ENCODE measurements at places on chromosomes 4 and X.

GRCh38 chr4:112060212-112060611 is 85.0 kb upstream of the FAM241A start:
- DNase-seq = no peak

- DNase-seq = no peak
Measured at GRCh38 chrX:41257801-41258200, 76.2 kb upstream of the DDX3X start.

DNA sequence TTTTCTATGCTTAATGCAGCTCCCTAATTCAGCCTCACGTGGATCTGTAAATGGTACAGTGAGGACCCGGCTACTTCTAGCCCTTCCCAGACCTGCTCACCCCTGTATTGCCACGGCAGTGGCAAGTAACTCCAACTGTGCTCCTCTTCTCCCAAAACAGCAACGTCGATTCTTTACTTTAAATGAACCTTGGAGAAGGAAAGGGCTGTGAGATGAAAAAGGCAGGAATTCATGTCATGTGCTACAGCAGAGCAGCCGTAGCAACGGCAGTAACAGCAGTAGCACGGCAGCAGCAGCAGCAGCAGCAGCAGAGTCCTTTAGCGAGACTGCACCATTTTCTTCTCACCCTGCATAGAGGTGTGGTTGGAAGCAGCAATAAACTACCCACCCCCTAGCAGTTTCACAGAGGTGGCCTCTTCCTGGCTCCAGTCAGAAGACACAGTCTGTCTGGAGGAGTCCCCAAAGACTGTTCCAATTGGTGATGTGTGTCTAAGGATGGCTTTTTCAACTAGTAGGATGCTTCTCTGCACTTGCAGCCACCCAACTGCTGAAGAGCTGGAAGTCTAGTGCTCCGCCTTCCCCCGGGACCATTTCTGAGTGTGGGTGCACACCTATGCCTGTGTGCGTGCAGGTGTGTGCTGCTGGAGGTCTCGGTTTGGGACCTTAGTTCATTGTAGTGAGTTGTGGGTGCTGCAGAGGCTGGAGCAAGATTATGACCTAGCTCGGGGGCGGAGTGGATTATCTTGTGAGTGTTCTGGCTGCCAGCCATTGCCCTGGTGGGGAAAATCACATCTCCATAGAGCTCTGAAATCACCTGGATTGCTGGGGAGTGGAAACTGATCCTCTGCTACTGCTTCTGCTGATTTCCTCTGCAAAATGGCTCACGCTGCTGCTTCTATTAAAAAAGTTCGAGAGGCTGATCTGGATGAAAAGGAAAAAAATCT is 67.2 kb downstream of the ANK2 start:
- no peak for DNase-seq

DNA sequence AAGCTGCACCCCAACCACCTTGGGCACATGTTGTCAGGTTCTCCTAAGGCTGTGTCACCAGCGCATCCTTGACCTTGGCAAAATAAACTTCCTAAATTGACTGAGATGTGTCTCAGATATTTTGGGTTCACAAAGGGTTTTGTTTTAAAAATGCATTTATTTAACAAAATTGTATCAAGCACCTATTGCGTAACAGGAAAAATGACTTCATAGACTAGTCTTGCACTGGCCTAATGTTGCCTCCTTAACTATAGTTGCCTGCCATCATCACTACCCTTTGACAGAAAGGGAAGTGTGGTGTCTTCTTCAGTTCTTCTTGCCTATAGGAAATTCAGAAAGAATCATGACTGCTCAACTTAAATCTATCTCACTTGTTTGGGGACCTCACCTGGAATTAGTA is 374.2 kb downstream of the SH2D1A start:
- no peak for DNase-seq

GRCh38 chrX:57929373-57929772 is 19.1 kb upstream of the ZXDA start:
- DNase-seq = no peak

GRCh38 chr4:25914670-25915352 is 791 bp downstream of the SMIM20 start:
- no peak for DNase-seq

DNA sequence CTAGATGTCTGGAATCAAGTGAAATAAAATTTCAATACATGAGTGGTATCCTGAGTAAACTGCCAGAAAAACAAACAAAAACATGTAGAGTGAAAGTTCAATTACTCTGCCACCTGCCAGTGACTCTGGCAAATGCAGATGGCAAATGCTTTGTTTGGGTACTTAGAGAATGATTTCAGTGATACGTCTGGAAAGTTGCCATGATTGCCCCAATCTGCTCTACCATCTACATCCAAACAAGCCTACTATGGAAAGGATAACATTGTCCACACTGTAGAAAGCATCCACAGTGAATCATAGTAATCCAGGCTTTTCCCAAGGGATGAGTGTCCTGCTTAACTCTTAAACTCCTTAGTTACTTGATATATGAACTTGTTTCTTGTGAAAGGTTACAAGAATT is 3.4 kb downstream of the SPATA4 start:
- DNase-seq = no peak

GRCh38 chrX:153820601-153821000 is 9.7 kb downstream of the PDZD4 start:
- no peak for DNase-seq

GRCh38 chr4:61786211-61786610 is 586.1 kb downstream of the ADGRL3 start:
- no peak for DNase-seq

DNA sequence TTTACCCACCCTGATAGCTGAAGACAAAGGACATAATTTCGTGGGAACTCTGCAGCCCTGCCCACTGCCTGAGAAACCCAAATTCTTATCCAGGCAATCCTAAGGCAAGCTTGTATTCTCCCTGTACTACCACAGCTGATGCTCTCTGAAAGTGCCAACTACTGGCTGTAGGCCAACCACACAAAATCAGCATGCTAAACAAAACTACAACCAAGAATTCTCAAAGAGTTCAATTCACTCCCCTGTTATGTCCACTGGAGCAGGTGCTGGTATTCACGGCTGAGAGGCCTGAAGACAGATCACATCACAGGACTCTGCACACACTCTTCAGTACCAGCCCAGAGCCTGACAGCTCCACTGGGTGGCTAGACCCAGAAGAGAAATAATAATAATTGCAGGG is 375.9 kb upstream of the NDST4 start:
- no peak for DNase-seq

- DNase-seq = no peak
Measured at GRCh38 chr4:172163215-172163614, 350.0 kb downstream of the GALNTL6 start.

DNA sequence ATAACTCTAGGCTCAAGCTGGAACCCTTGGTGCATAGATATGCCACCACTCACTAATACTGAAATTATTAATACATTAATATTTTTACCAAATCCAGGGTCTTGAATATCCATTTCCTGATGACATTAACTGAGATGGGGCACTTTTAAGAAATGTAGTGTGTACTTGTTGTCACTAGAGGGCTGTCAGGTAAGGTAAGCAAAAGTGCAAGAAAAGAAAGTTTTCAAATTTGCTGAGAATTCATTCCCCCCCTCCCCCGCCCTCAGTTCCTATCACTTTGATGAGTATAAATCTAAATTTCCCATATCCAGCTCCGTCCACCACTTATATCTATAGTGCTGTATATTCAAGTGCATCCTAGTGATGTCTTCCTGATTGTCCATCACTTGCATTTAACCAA is 20.5 kb upstream of the WDR44 start:
- no peak for DNase-seq

DNA sequence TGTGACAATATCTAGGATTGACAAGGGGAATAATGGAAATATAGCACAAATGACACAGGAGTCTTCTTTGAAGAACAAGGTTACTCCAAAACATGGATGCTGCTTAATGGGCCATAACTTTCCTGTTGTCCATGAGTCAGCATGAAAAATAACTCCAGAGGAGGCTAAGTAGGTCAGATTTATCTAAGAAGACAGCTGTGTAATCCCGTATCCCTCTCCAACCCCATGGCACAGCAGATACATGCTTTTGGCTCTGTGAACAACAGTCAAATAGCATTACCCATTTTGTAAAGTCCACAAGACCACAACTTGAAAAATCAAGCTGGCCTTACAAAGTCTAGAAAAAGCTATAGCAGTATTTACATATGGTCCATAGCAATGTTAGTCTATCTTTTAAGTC is 2.1 kb upstream of the TMEM131L start:
- no peak for DNase-seq

DNA sequence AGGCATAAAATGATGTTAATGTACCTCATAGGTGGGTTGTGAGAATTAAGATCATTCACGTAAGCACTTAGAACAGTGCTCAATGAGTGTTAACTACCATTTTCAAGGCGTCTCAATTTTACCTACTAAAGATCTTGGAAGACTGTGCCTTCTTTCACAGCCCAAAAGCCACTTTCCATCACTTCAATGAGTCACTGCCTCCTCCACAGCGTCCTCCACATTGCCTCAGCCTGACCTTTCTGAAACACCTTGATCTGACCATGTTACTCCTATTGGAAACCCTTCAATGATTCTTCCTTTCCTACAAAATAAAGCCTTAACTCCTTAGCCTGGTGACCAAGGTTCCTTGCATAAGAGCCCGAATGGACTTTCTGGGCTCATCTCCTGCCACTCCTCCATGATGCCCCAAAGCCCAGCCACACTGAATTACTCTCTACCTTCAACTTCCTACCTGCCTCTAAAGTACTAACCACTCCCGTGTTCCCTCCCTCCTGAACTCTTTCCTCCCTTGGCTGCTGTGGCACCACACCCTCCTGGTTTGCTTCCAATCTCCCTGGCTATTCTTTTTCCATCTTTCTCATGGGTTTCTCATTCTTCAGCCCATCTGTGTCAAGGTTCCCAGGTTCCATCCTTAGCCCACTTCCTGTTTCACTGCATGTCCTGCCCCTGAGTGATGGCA is 22.1 kb downstream of the SLC25A53 start:
- DNase-seq = no peak

GRCh38 chr4:153520801-153521329 is 54.7 kb downstream of the TMEM131L start:
- no peak for DNase-seq

DNA sequence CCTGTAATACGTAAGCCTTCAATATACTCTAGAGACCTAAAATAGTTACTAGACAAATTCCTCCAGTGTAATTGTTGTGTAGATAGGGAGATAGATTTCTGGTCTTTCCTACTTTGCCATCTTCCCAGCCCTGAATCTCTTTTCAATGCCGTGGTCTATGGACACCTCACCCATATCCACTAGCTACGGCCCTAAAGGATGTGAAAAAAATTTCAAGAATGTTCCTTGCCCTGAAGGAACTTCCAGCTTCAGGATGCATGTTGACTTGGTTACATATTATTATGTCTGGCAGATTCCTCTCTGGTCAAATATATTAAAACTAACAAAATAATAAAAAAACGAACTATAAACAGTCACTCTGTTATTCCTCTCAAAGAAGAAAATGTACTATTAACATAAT is 52.4 kb upstream of the TSPAN5 start:
- no peak for DNase-seq

DNA sequence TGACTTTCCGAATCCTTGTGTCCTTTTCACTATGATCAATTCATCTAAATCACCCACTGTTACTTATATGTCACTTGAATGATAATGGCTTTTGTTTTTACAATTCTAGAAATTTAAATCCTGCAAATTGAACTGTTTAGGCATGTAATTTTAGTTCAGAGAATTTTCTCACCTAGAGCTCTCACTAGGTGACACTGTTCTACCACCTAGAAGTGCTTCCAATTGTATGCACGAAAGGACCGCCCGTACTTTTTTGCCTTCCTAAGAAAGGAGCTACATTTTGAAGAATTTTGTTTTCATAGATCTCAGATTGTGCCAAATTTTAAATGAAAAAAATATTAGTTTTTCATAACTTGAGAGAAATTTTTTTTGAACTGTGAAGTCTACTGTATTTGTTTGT is 481.6 kb upstream of the FSTL5 start:
- DNase-seq = no peak

DNA sequence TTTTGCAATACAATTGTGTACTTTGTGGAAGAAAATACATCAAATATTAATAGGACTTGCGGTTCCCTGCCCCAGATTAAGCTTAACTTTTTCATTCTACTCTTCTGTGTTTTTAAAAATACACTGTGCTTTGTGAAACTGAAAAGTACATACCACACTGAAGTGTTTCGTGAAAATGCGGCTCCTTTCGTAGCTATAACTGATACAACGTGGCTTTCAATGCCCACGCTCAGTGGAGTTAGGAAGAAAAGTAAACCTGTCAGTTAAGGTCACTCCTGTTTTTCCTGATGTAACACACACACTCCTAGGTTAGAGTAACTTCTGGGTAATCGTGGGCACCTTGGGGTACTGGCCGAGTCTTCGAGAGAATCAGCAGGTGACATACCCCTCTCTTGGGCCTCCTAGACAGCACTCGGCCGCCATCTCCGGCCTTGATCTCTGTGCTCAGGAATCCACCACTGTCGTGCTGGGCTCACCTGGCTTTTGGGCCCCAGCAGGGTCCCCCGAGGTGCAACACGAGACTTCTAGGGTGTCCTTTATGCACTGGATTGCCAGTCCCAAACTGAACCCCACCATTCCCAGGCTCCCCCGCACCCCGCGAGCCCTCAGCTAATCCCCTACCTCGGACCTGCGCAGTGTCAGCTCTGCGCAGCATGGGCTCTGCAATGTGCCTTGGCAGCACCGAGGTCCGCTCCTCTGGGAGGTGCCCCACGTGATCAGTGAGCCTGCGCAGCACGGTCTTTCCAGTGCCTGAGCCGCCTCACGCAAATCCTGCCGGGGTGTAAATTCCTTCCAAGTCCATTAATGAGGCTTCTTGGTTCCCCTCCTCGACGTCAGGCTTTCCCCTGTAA is 162.6 kb upstream of the INTU start:
- no peak for DNase-seq

DNA sequence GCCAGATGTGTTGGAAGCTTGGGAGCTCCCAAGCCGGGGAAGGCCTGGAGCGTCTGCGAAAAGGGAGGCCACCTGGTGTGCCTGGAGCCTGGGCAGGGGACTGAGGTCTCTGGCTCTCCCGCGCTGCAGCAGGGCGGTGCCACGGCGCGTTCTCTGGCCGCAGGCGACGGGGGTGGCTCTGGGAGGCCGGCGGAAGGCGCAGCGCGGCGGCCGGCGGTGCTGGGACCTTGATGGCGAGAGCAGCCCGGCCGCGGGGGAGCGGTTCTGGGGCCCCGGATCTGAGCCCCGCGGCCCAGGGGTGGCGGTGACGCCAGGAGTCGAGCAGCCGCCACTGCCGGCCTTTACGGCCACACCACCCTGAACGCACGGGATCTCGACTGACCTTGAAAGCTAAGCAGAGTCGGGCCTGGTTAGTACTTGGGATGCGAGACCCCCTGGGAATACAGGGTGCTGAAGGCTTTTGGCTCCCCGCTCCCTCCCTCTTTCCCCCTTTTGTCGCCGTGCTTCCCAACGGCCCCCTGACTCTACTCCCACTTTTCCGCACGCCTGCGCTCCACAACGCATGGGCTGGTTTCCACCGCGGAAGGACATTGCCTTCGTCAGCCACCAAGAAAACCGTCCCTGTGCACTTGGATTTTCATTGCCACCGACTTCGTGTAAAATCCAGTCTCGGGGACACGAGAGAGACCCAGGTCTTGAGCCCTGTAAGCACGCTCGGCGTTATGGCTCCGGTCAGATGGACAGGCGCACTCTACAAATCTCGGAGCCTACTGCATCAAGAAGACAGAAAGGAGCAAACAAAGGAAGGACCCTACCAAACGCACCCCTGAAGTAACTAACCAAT is 9.5 kb downstream of the FRG2 start:
- DNase-seq = no peak

GRCh38 chrX:152900937-152901445 is 3.1 kb downstream of the ZNF185 start:
- DNase-seq = no peak
